CD4-positive, alpha-beta T cell treated with Interferon alpha-2 for 1 hour (primary cell): ENCODE measurements at places on chromosomes 6 and 20.
A peak's percentile ranks its signal among the peaks of the same experiment; 100 is the strongest.

DNA sequence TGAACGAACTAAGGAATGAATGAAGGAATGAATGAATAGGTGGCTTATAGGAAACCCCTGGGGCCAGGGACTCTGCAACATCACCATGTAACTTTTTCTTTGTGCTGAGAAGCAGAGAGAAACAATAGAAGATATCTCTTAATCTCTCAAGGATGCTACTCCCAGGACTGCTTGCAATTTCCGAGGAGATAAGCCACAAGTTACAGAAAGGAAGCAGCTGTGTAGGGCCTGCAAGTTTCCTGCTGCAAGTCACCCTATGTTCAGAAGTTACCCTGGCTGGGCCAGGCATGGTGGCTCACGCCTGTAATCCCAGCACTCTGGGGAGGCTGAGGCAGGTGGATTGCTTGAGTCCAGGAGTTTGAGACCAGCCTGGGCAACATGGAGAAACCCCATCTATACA, 7.3 kb upstream of the MAVS start:
- no peak for DNase-seq

DNA sequence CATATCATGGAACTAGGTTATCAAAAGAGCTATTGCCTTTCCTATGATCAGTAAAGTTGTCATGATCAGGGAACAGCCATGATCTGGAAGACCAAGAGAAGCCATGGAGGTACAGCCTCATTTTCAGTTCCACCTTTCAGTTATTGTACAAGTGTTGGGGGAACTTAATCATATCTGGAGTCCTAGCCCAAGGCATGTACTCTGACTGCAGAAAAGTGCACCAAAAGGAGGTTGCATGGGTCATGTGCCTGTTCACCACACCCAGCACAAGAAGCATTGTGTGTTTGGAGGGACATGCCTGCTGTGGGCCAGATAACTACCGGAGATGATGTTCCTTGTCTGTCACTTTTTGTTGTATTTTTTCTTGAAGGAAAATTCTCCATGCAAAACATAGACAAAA, 185.8 kb upstream of the MAN1A1 start:
- no peak for DNase-seq

- DNase-seq, result no peak
Measured at GRCh38 chr20:50555662-50556061, 45.5 kb downstream of the PTPN1 start.

GRCh38 chr6:109872968-109873545, 105.1 kb upstream of the GPR6 start:
- DNase-seq, result no peak

- DNase-seq, result no peak
Measured at GRCh38 chr6:145756170-145756662, 20.9 kb upstream of the EPM2A start.

GRCh38 chr6:111620169-111620568, 14.5 kb upstream of the TRAF3IP2 start:
- no peak for DNase-seq

DNA sequence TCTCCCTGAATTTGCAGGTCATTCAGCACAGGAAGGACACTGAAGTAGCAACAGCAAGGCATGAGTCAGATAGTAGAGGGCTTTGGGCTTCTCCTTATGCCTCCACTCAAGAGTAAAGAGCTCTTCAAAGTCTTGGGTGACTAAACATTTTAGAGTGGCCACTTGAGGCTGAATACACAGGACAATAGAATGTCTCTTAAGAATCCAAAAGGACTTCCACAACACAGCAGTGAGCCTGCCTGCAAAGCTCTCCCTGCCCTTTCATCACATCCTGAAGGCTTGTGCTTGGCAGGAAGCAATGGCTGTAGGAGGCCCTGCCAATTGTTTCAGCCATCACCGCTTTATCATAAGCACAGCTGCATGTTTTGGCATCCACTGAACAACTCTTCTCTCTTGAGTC, 36.8 kb downstream of the FOXQ1 start:
- no peak for DNase-seq

- DNase-seq, result no peak
Measured at GRCh38 chr6:151400473-151400872, 9.1 kb upstream of the ZBTB2 start.

DNA sequence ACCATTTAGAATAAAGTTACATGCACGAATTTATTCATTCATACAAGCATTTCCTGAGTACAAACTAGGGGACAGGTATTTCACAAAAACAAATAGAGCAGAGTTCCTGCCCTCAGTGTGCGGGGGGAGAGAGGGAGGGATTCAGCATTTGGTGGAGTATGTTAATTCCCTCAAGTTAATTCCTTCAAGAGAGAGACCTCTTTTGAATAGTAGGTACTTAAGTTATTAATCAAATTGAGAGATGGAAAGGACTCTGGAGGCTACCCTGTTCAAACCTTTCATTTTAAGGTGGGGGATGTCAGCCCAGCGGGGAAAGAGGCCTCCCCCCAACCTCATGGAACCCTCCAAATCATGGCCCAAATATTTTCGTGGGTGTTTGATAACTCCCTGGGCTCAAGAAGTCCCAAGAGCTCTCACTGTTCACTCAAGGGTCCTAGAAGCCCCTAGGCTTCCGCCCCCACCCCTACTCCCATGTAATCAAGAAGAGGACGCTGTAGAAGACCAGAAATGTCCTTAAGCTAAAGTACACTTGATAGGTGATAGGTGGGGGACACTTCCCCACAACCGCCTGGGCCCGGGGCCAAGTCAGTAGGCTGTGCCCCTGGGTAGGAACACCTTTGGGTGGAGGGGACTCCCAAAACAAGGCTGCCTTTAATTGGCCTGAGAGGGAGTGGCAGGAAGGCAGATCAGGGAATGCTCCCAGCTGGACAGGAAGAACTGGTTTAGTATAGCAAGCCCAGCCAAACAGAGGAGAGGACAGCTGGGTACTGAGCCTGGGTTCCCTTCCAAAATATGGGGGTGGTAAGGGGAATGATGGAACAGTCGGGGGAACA, 2.9 kb downstream of the SDC4 start:
- no peak for DNase-seq

GRCh38 chr6:2471472-2471871, 226.1 kb upstream of the GMDS start:
- DNase-seq, result no peak

GRCh38 chr20:61719691-61720347, 345.9 kb downstream of the TAF4 start:
- peak; percentile 63 for DNase-seq

GRCh38 chr6:131756039-131756438, 45.2 kb upstream of the CTAGE9 start:
- DNase-seq, result no peak

DNA sequence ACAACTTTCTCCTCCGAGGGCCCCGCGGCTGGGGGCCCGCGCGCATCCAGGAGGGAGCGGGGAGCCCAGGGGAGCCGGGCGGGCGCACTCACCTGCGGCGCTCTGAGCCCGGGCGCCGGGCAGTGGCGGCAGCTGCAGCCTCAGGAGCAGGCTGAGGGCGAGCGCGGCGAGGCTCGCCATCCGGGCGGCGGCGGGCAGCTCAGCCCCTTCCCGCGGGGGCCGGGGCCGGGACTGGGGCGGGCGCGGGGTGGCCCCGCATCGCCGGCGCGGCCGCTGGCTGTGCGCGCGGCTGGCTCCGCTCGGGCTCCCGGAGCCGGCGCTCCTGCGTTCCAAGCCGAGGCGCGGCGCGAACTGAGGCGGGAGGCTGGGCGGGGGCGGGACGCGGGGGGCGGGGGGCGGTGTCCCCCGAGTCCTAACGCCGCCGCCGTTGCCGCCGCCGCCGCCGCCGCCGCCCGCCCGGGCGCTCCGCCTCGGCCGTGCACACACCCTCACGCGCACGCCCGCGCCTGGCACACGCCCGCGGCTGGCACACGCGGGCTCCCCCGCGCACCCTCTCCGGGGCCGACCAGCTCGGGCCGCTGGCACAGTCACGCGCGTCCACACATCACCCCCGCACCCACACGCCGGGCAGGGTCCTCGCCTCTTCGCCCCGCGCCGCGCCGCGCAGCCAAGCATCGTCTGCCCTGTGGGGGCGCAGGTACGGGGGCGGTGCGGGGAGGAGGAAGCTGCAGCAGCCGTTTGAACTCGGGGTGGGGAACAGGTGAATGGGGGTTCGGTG, at the start of gene PTPRT:
Gene PTPRT, minus strand, starts transcription at position 353 of the 778 bp plus-strand sequence. Its CDS starts 173 bp downstream, at position 180.
- no peak for DNase-seq

- DNase-seq, result no peak
Measured at GRCh38 chr20:57795977-57796560, 86.3 kb upstream of the PMEPA1 start.

DNA sequence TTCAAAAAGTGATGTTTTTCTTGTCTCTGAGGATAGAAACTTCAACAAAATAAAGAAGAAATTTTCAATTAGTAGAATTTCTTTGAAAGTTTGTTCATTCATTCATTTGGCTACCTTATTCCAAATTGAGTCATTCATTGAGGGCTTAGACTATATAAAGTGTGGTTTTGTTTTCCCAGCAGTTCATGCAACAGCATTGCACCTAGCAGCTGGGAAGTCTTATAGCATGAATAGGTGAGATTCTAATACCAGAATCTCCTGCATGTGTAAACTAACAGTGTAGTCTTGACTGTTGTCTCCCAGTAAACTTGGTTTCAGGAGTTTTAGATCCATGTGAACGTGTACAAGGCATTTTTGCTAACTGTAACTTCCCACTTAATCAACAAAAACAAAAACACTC, 7.1 kb downstream of the ESR1 start:
- DNase-seq, result no peak

DNA sequence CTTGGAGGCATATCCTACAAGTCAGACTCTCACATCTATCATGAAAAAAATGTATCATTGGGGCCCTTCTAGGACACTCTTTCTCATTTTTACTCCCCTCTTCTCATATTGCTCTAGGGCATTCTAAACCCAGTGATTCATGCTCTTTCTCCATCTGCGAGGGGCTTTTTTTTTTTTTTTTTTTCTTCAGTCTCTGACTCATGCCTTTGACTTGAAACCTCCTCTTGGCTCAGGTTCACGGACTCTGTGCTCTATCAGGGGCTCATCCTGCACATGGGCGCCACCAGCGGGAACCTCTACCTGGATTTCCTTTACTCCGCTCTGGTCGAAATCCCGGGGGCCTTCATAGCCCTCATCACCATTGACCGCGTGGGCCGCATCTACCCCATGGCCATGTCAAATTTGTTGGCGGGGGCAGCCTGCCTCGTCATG, 17.8 kb downstream of the SLC22A1 start:
- DNase-seq, result no peak

- DNase-seq, result no peak
Measured at GRCh38 chr6:157108923-157109322, 214.4 kb downstream of the TMEM242 start.

DNA sequence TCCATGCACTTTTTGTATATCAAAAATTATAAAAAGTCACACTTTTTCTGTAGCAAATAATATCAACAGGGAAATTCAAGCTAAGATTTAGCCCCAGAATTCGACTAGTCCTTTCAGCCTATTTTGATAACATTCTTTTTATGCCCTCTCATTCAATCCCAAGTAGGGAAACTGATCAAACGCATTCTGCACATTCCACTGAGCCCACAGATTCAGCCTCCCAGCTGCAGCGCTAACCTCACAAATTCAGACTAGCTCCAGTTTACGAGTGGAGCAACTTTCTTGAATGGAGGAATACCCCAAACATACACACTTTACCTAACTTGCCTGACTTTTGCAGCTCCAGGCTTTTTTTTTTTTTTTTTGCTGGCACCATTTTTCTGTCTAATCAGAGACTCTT, 70.3 kb upstream of the HEY2 start:
- no peak for DNase-seq

GRCh38 chr20:25277051-25277801, 29.3 kb downstream of the PYGB start:
- DNase-seq, result no peak

- no peak for DNase-seq
Measured at GRCh38 chr20:2460752-2461424, 9.7 kb downstream of the SNRPB start.

DNA sequence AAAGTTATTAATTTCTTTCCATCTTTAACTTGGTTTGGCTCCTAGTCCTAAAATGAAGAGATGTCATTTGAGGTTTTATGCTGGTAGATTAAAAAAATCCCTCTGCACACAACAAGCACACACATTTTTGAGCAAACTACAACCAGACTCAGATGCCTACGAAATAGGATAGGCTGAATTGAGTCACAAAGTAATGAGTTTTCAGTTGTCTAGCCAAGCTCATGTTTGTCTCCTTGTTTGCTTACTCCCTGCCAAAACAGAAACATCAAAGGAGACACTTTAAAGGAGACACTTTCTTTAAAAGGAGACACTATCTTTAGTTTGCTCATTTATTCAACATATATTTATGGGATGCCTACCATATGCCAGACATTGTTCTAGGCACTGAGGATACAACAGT, 56.2 kb downstream of the TPBG start:
- DNase-seq, result no peak

- no peak for DNase-seq
Measured at GRCh38 chr6:37160922-37161778, 8.8 kb upstream of the PIM1 start.
